ENCODE measurements at places on chromosomes 7 and 10.

DNA sequence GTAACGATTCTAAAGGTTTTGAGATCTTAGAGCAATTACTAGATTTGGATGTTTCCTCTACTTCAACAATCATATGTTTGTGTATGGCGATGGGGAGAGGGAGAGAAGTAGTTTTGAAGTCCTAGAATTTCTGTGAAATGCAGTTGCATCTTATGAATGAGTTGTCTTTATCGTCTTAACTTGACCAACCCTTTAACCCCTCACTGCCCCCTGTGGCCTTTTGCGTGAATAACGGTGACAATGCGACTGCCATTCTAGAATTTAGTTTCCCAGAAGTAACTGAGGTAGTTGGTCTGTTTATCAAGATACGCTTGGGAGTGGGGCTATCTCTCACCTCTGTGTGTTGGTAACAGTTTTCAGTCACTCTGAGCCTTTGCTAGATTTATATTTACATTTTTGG lies 204.6 kb downstream of the HDAC9 start:
- no peak for DNase-seq

DNA sequence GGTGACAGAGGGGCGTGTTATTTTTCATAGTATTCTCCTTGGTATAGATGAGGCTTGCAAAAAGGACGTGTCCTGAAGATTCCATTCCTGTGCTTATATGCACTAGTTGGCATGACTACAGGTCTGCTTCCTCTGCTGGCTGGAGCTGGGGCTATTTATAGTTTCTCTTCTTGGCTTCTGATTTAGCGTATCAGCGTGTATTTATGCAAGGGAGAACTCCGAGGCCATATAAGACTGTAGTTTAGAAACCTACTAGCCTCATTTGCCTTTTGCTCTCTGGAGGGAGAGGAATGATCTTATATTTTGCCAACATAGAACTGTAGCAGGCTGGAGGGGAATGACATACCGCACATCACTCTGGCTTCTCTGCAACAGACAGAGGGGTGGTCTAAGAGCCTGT lies 39.7 kb downstream of the CACNB2 start:
- DNase-seq = no peak

DNA sequence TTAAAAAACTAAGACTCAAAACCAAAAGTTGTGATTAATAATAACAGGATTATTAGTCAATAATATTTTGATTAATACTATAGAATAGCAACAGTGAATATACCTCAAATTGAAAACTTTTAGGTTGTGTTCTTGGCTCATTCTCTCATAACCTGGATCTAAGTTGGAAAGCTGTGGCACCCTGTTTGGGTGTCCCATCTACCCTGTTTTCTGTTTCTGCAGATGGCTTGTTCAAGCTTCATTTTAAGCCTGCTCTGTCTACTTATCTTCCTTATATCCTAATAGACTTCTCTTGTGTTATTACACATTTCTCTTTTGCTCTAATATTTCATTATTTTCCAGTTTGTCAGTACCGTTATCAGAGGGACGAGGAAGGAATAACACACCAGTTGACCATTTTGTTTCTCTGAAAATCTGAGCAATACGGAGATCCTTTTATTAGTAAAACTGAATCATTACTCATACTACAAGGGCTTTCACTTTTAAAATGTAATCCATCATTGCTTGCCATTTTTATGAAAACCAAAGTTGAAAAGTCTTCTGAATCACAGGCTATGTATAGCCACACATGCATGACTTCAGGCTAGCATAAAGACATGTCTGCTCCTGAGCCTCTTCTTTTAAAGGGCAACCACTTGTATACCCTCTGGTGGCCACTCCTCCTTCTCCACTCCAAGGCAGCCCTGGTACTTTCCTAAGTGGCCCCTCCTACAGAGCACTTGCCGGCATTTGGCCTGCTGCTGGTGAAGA lies 22.3 kb downstream of the COX15 start:
- no peak for DNase-seq

GRCh38 chr10:111430070-111430469 lies 353.2 kb downstream of the ADRA2A start:
- DNase-seq = no peak

DNA sequence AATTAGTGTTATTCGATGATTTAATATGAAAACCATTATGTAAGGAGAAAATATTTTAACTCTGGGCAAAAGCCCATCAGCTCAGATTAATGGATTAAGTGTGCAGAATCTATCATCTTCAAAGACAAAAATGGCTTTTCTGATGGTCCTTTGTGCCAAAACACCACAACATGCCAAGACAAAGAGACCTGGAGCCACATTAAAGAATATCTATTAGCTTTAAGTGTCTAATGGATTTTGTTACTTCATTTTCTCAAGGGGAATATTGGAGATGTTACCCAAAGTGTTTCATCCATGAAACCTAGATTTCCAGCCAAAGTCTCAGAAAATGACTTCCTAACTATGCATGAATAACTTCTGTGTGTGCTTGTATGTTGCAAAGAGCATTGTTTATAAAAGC lies 57.3 kb downstream of the MKX start:
- DNase-seq = no peak

DNA sequence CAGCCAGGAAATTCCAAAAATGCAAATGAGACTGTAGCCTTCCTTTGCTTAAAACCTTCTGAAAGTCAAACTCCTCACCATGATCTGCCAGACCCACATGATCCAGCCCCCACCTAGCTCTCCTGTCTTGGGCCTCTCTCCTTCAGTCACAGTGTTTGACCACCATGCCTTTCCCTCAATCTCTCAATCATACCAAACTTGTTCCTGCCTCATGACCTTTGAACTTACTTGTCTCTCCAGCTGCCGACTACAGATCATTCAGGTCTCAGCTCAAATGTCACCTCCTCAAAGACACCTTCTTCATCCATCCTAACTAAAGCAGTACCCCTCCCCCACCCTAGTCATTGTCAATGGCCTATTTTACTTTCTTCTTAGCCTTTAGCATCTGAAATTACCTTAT lies 9.3 kb upstream of the ADD3 start:
- DNase-seq = no peak

GRCh38 chr7:35720032-35720431 lies 25.1 kb upstream of the HERPUD2 start:
- no peak for DNase-seq

GRCh38 chr10:125684581-125684980 lies 1.6 kb upstream of the TEX36 start:
- DNase-seq = no peak

GRCh38 chr7:102849079-102849478 lies 63.7 kb upstream of the LRRC17 start:
- no peak for DNase-seq

DNA sequence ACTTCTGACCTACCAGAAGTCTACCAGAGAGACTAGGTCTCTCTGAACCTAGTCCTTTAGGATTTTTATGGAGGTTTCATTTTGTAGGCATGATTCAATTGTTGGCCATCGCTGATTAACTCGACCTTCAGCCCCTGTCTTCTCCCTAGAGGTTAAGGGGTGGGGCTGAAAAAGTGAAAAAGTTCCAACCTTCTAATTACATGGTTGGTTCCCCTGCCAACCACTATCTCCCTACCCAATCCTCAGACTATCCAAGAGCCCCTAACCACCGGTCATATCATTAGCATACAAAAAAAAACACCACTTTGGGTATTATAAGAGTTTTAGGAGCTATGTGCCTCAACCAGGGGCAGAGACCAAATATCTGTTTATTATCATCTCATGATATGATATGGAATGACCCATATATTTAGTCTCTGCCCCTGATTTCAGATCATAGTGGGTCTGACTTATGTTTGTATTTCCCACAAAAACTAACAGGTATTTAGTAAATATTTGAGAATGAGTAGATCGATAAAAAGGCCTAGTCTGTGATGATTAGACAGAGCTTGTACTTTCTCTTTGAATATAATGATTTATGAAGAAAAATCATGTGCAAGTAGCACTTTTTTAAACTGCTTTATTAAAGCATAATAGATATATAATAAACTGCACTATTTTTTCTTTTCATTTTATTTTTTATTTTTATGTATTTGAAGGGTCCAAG lies 35.8 kb downstream of the DNAJC9 start:
- no peak for DNase-seq

- DNase-seq = no peak
These were observed 340.9 kb upstream of the MEOX2 start for GRCh38 chr7:16027396-16027795.

DNA sequence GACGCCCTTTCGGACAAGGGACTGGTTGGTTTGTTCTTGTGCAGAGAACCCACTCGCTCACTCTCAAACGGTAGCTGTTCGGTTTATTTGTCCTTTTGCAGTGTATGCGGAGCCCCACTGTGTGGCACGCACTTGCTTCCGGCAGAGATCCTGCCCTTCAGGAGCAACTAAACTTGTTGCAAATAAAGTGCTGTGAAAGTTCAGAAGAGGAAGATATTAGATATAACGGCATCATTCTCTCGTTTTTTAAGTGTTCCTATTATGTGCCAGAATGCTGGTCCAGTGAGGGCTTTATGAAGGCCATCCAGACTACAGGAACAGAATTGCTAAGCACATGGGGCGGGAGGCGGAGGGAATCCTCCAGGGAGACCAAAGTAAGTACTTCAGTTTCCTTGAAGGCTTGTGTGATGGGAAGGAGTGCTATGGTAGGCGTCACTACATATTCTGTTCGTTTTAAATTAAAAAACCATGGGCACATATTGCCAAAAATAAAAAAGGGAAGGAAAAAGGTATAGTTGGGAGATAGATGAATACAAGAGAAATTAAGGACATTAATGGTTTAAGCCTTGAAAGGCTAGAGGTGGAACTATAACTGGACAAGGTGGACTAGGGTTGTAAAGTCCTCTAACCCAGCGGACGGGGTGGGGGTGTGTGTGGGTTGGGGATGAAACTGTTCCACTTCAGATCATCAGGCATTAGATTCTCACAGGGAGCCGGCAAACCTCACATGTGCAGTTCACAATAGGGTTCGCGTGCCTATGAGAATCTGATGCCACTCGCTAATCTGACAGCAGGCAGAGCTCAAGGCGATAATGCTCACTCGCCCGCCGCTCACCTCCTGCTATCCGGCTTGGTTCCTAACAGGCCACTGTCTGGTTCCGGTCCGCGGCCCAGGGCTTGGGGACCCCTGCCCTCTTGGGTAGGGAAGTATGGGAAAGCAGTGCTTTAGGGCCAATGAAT lies 704 bp upstream of the ERLIN1 start:
- DNase-seq = peak; percentile 32
